Kidney capillary endothelial cell (primary cell): ENCODE measurements at places on chromosomes 6 and 20.

GRCh38 chr20:10504994-10505730 lies 70.1 kb downstream of the SLX4IP start:
- no peak for DNase-seq

- DNase-seq = no peak
These were observed 17.4 kb upstream of the NPEPL1 start for GRCh38 chr20:58675146-58675584.

DNA sequence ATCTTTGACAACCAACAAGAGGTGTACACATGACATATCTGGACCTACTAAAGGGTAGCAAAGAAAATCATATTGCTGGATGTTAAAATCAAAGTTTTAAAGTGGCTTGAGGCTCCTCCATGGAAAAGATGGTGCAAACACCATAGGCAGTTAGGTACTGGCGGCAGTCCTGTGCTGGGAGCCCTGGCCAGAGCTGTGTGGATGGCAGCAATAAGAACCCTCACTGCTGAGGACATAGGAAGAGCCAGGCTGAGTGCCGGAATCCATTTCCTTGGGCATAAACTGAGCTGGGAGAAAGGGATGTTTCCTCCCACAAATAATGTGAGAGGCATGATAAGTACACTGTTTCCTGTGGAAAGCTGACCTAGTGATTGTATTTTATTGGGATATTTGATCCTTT lies 89.9 kb downstream of the ARID1B start:
- DNase-seq = no peak

DNA sequence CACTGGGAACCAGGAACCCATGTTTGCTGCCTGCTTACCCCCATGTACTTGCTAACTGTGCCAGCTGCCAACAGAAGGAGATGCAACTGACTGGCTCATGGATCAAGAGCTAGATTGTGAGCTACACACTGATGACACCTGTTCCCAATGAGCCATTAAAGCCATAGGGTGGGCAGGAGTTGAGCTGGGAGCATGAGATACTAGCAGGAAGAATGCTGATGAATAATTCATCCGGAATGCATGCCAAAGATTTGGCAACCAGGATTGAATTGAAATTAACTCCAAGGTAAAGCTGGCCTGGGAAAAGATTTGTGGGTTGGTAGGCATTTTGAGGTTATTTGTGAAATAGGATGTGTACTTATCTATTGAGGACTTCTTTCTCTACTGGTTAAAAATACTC lies 631.1 kb downstream of the KIF16B start:
- DNase-seq = no peak

GRCh38 chr6:148955441-148955840 lies 208.6 kb downstream of the UST start:
- no peak for DNase-seq

DNA sequence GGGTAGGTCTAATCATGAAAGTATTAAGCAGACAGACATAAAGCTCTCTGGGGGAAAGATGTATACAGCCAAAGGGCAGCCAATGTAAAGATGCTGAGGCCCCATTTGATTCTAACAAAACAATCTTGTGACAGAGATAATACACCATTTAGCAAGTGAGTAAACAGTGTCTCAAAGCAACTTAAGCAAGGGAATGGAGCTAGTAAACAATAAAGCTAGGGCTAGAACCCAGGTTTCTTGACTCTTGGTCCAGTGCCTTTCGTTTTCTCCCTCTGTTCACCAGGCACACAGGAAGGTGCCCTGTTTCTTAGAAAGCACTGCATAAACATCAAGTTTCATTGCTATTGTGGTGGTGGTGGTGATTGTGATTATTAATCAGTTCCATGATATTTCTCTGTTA lies 5.1 kb downstream of the ELOVL2 start:
- no peak for DNase-seq

- DNase-seq = no peak
These were observed 23.1 kb downstream of the UBE3D start for GRCh38 chr6:83042467-83043053.

- DNase-seq = no peak
These were observed 592 bp downstream of the KCNG1 start for GRCh38 chr20:51022227-51022802.

GRCh38 chr6:7166410-7167293 lies 58.9 kb downstream of the RREB1 start:
- DNase-seq = no peak

DNA sequence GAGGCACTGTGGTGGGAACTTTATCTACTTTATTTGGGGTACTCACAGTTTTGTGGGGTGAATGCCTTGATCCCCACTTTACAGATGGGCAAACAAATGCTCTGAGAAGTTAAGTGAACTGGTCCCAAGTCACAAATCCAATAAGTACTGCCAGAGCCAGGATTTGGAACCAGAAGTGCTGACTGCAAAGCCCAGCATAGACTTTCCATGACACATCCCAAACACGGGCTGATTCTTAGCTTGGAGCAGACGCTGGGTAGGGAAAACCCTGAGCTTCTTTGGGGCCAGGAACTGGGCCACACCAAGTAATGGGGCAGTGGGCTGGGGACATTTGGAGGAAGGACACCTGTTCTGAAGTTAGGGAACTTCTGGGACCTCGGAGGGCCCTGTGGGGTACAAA lies 20.3 kb downstream of the RIN2 start:
- no peak for DNase-seq

DNA sequence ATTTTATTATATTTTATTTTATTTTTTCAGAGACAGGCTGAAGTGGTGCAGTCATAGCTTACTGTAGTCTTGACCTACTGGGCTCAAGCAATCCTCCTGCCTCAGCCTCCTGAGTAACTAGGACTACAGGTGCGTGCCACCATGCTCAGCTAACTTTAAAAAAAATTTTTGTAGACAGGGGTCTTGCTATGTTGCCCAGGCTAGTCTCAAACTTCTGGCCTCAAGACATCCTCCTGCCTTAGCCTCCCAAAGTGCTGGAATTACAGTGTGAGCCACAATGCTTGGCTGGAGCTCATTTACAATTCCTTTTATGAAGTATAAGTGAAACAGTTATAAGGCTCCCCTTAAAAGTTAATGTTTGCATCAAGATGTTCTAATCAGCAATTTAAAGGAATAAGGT lies 14.5 kb downstream of the FUCA2 start:
- no peak for DNase-seq

DNA sequence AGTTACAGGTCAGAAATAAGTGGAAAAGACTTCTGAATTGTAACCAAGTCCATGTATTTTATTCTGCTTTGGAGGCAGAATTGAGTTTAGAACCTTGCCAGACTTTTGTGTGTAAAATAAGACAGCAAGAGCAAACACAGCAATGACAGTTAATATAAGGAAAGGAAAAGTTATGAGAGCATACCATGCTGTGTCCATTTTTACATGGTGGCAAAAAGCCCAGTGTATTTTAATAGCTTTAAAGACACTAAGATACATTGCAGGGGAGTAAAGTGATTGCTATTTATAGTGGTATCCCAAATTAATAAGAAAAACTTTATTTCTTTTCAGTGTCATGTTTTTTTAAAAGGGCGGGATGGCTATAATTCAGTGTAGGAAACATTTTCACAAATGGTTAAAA lies 45.2 kb downstream of the CDC5L start:
- DNase-seq = no peak

GRCh38 chr6:134183844-134184243 lies 131.4 kb upstream of the SLC2A12 start:
- DNase-seq = no peak

DNA sequence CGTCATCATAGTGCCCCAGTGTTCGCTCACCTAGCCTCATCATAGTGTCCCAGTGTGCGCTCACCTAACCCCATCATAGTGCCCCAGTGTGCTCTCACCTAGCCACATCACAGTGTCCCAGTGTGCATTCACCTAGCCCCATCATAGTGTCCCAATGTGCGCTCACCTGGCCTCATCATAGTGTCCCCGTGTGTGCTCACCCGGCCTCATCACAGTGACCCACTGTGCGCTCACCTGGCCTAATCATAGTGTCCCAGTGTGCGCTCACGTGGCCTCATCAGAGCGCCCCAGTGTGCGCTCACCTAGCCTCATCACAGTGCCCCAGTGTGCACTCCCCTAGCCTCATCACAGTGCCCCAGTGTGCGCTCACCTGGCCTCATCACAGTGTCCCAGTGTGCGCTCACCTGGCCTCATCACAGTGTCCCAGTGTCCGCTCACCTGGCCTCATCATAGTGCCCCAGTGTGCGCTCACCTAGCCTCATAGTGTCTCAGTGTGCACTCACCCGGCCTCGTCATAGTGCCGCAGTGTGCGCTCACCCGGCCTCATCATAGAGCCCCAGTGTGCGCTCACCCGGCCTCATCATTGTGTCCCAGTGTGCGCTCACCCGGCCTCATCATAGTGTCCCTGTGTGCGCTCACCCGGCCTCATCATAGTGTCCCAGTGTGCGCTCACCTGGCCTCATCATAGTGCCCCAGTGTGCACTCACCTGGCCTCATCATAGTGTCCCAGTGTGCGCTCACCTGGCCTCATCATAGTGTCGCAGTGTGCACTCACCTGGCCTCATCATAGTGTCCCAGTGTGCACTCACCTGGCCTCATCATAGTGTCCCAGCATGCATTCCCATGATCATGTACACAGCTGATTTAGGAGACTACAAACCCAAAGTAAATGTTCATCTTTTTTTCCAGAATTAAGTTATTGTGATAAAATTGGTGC lies 9.5 kb downstream of the TMEM242 start:
- DNase-seq = no peak

- no peak for DNase-seq
These were observed 24.6 kb downstream of the DLL1 start for GRCh38 chr6:170266061-170266825.
